Activated CD4-positive, CD25-positive, alpha-beta regulatory T cell treated with anti-CD3 and anti-CD28 coated beads, Interleukin-2, amount 50 U/mL, for 16 hours (primary cell): ENCODE measurements at places on chromosomes 1 and 21.

DNA sequence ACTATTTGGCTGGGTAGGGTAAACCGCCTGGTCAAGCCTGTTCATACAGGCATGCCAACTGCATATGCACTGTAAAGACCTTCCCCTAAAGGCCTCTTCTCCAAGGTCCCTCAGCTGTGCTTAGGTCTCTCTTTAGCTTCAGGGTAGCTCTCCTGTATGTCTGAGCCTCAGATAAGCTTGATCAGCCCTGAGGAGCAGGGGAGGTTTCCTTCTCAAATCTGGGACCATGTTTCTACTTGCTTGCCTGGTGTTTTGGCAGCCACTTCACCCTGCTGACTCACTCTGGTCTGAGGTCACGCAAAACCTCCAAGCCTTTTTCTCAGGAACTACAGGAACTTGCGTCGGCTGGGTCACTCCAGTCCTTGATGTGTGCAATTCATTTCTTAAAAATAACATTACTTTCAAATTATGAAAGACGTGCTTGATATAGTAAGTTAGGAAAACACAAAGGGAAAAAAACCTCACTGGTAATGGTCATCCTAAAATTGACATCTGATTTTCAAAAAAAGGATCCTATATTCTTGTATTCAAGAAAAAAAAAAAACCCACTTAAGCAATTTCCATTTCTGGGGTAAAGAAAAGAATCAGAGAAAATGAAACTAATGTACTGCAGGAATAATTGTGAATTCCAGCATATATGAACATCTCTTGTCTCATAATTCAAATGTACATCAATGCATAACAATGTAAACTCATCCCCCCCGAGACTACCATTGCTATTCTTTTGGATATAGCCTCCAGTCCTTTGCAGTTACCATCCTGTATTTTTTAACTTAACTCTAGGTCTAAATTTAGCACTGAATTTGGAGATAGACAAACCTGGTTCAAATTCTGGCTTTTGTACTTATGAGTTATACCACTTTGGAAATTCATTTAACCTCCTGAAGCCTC is 24.8 kb upstream of the RNF19B start:
- no peak for DNase-seq

DNA sequence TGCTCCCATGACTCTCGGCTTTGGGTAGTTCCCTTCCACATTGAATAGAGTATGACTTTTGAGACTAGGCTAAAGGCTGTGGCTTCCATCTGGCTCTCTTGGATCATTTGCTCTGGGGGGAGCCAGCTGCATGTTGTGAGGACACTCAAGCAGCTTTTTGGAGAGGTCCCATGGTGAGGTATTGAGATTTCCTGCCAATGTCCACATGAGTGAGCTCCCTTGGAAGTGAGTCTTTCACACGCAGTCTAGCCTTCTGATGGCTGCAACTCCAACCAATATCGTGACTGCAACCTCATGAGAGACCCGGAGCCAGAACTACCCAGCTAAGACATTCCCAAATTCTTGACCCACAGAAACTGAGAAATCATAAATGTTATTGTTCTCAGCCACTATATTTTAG is 127.7 kb upstream of the KAZN start:
- no peak for DNase-seq

DNA sequence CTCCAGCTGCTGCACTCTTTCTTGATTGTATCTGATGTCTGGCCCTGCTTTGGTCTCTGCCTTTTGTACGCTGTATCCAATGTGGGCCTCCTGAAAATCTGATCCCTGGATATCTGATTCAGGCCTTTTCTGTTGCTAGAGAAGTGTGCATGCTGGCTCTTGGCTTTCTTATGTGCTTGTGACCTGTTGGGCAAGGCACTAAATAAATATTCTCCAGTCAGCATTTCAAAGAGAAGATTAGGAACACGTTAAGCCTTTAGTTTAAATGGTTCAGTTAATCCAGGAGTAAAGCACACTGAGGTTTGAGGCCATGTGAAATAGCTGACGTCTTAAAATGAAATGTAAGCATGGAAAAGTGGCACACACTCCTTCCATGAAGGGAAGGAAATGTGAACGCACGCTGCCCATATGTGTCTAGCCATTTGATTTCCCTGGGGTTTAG is 9.3 kb upstream of the F3 start:
- no peak for DNase-seq

DNA sequence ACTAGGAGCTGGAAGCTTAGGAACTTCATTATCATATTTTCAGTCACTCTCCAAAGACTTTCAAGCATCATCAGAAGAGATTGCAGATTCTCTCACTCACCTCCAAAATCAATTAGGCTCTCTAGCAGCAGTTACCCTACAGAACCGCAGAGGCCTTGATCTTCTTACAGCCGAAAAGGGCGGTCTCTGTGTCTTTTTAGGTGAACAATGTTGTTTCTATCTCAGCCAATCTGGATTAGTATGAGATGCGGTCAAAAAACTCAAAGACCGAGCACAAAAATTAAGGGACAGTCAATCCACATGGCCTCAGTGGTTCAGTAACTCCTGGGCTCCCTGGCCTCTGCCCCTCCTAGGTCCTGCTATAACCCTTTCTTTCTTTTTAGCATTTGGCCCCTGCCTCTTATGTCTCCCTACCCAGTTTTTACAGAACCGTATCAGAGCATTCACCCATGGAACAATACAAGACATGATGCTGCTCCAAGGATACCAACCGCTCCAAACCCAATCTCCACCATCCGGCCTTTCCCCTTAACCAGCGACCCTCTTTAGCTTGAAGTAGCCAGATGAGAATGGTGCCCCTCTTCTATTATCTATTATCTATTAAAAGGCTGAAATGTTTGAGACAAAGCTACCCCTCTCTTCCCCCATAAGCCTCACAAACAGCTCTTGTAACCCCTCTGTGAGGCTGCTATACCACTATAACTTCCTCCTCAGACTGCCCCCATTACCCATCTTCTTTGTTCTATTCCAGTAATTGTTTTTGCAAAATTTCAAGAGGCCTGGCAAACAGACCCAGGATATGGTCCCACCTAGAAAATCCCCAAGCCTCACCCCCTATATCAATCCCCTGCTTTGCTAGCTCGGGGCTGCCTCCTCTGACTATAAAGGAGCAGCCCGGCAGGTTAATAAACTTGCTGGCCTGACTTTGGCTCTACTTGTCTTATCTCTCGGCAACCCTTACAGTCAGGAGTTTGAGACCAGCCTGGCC is 18.7 kb upstream of the CA6 start:
- no peak for DNase-seq

DNA sequence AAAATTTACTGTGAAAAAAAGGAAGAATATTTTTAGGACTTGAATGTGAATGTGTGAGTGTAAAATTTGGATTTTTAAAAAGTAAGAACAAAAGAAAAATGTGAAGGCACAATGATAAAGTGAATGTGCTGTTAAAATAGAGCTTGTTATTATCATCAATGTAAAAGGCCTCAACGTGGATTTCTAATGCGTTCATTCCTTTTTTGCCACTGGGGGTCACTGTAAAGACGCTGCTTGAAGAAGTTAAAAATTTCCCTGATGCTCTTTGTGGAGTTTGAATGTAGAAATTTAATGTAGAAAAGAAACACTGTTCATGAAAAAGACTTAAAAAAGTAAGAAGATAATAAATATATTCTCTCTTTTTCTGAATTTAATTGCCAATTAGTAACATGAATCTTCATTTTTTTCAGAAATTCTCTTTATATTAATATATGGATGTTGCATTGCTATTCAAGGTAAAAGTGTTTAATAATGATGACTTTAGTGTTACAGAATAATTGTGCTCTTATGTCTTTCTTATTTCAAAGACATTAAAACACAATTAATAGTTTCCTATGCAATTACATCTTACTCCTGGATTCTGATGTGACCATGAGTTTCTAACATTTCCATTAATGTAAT is 161.5 kb downstream of the DNM3 start:
- peak; percentile 11 for DNase-seq

GRCh38 chr21:29289317-29289716 is 9.4 kb upstream of the BACH1 start:
- DNase-seq = no peak

GRCh38 chr1:97983126-97983525 is 62.3 kb upstream of the DPYD start:
- DNase-seq = no peak

GRCh38 chr1:246372559-246372958 is 134.5 kb downstream of the SMYD3 start:
- no peak for DNase-seq

DNA sequence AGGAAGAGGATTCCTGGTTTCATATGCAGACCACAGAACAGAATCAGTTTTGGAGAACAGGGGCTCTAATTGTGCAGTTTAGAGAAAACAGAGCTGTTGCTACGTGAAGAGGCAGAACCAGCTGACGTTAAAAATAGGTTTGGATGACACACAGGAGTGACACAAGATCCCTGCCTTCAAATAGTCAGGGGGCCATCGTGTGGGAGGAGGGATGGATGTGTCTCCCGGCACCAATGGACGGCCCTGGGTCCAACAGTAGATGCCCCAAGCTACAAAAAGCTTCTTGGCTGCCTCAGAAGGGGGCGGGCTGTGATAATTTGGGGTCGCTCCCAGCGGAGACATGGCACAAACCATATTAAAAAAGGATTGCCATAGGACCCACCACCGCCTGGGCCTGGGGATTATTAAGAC is 87.8 kb downstream of the MRPL37 start:
- no peak for DNase-seq

- no peak for DNase-seq
Measured at GRCh38 chr1:48547561-48548220, 75.7 kb upstream of the SPATA6 start.

DNA sequence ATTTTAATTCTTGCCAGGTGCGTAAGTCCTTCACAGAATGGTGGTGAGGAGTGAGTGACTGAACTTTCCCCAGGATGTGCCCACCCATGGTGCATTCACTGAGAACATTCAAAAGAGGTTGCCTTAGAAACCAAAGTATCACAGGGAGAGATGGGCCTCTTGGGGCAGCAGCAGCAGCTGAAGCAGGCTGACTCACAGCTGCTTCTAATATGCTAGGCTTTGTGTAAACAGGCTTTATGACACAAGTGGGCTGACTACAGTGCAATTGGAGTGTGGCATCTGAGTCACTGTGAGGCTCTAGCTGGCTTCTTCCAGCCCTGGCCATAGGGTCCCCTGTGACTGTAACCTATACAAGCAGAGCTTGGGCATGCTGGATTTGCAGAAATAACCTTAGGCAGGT is 12.6 kb downstream of the PIGP start:
- DNase-seq = no peak

GRCh38 chr1:98260412-98260811 is 339.6 kb upstream of the DPYD start:
- no peak for DNase-seq

- DNase-seq = no peak
Measured at GRCh38 chr1:95146637-95147036, 29.5 kb downstream of the TLCD4 start.
